ENCODE measurements at places on chromosomes 5 and 9.

- no peak for DNase-seq
Observed at GRCh38 chr9:23551311-23551721, 274.7 kb downstream of the ELAVL2 start.

DNA sequence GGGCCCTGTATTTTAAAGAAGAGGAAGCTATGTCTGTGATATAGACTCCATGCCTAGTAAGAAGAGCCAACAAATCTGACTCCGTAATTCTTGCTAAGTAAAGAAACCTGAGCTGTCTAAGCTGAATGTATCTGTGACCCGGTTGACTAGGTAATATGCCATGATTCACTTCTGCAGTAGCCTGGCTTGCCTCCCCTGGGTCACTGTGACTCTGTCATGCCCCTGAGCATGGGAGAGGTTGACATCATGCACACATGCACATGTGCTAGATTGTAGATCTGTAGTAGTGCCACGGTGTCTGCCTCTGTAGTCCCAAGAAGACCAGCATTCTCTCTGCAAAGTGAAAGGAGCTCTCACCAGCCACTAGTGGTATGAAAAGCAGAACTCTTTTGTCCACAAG, 9.1 kb downstream of the SLC22A5 start:
- DNase-seq: no peak

- DNase-seq: no peak
Observed at GRCh38 chr5:65989158-65989557, 62.8 kb downstream of the ERBIN start.

DNA sequence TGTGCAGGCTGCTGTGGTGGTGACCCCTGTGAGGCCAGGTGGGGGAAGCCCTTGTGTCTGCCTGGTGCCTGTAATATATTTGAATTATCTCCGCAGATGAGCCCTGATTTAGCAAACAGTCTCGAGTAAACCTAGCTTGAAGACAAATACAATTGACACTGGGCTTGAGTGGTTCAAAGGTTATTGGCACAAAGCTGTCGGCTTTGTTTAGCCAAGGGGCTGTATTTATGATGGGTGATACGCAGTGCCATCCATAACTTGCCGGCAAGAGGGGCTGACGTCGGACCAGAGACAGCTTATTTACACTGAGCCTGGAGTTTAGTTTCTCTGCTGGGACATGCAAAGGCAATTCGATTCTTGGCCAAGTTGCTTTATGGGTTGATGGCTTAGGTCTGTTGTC, 20.0 kb upstream of the PITX1 start:
- no peak for DNase-seq

DNA sequence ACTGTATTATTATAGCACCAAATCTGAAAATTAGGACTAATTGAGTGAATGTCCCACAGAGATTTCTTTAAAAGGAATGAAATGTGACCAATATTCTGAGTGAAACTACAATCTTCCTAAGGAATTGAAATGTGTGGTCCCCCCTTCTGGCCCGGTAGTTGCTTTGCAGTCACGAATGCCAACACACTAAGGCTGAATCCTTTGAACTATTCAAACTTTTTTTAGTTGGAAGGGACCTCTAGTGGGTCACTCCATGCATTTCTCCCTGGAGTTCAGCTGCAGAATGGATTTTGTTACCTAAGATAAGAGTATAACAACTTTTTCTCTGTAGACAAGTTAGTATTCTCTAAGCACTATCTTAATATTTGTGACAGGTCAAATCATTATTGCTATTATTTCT, 2.8 kb downstream of the CDH6 start:
- DNase-seq: no peak

DNA sequence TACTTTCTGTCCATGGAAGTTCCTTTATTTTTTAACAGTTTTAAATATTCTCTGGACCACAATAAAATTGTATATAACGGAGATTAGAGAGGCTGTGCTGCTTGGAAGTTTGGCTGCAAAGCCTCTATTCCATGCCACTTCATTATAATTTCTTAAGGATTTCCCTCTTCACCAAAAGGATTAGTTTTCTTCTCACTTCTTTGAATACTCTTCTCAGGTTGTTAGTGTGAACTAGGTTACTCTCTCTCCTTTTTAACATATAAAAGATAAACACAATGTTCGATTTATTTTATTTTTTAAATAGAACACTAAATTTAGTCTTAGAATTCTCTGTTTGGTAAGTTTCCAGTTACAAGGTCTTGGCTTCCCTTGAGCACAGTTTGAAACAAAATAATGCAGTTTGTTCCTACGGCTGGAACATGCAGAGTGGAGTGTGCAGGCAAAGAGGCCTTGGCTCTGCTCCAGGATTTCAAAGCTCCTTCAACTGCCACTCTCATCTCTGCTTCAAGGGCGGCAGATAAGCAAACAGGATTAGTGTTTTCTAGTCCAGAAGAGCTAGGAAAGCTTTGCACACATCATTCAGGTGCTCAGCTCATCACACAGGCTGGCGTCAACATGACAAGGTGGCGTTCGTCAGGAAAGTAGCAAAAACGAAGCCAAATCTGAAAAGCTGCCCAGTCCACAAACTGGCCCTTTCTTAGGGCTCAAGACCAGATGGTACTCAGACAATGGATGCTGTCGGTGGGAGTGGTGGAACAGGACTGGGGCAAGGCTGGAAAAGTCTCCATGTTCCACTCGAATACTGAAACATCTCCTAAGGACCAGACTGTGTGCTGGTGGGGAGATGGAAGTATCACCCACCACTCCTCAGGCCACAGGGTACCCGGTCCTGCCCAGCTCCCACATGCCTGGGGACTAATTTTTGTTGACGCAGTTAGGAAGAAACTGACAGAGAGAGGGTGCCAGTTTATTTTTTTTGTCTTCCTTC, 286.6 kb downstream of the CRB2 start:
- DNase-seq: no peak

DNA sequence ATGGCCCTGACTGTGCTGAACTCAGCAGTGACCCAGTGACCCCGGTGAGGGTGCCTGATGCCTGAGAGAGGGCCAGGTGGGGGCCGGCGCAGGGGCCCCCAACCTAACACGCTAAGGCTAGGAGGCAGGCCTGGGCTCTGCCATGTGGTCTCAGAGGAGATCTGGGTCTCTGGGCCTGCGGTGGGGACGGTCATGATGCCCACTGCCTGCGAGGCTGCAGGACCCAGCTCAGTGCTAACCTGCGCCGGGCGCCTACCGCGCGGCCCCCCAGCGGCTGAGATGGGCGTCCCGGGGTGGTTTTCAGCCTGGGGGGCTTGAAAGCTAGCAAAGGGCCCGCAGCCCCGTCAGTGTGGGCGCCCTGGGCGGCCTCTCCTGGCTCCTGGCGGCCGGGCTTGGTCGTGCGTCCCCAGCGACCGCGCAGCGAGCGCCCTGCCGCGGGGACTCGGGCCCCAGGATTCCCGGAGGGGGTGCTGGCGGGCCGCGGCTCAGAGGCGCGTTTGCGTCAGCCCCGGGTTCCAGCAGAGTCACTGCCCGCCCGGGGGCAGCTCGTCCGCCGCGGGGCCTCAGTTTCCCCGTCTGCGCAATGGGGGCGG, 2.5 kb downstream of the EGFL7 start:
- no peak for DNase-seq

GRCh38 chr9:99678566-99678965, 143.1 kb upstream of the NR4A3 start:
- no peak for DNase-seq

GRCh38 chr5:116626945-116627679, 52.5 kb upstream of the SEMA6A start:
- no peak for DNase-seq

DNA sequence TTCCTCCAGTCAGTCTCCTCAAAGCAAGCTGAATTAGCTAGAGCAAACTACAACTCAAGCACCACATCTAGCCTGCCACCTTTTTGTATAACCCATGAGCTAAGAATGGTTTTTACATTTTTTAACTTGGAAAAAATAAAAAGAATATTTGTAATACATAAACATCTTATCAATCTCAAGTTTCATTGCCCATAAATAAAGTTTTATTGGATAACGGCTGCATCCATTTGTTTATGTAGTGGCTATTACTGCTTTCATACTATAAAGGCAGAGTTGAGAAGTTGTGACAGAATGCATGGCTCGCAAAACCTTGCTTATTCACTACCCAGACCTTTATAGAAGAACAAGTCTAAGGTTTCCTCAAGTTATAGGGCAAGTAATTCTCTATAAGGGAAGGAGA, 95.7 kb downstream of the ELAVL2 start:
- no peak for DNase-seq

DNA sequence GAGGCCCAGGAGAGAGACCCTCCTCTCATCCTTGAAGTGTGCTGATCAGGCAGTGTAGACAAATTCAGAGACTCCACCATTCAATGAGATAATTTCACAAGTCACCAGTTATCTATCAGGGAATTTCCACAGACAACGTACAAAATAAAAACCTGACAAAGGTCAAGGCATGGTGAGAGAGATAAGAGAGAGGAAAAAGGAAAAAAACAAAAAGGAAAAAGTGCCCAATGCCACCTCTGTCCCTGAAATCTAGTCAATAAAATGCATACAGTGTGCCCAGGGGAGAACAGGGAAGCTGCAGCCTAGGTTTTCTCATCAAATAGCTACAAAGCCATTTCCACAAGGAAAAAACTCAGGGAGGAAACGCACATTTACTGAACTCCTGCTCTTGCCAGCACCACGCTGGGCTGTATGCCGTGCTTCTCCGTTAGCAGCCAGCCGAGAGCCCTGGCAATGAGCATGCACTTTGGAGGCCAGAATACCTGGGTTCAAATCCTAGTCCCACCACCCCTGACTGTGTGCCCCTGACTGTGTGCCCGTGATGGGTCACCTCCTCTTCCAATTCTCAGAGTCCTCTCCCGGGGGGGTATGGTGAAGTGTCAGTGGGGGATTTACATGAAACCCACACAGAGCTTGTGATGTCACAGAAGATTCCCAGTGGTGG, 11.6 kb downstream of the WHRN start:
- DNase-seq: no peak

DNA sequence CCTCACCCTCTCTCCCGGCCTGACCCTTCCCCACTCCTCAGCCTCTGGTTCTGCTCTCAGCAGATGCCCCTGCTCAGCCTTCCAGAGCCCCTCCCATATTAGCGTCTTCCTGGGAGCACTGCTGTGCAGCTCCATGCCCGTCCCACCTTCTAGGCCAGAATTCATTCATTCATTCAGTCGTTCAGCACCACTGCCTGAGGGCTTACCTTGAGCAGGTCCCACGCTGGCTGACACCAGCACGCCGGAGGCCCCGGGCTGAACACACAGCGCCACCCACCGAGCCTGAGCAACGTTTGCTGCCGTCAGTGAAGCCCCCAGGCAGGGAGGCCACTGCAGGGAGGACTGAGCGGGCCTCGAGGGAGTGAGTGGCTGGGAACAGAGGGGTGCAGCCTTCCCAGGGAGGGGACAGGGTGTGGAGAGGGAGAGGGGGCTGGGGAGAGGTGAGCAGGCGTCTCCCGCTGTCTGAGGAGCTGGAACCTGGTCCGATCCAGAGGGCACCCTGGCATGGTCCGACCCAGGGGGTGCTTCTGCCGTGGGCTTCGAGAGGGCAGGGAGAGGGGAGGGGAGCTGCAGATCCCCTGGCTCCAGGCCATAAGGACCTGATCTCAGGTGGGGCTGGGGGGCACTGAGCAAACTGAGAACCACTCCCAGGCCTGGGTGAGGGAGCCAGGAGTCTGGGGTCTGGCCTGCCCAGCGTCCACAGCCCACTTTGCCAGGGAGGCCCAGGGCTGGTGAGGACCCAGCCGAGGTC, 98.8 kb upstream of the RAPGEF1 start:
- no peak for DNase-seq

- DNase-seq: no peak
Observed at GRCh38 chr9:98218562-98219363, 26.3 kb upstream of the CORO2A start.

DNA sequence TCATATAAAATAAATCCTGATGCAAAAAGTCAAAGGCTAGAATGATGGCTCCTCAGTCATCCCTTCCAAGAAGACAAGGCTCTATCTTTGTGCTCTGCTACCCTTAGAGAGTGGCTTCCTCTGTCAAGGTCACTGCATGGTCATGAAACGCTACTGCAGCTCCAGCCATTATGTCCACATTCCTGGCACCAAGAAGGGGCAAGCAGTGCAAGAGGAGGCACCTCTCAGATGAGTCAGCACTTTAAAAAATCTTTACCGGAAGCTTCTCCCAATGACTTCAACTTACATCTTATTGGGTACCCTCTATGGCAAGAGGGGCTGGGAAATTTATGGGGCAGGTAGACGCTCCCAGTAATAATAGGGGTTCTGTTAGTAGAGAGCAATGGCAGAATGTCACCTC, 129.5 kb upstream of the CPEB4 start:
- DNase-seq: no peak

- DNase-seq: no peak
Observed at GRCh38 chr5:146051678-146052077, 53.7 kb downstream of the PLAC8L1 start.

DNA sequence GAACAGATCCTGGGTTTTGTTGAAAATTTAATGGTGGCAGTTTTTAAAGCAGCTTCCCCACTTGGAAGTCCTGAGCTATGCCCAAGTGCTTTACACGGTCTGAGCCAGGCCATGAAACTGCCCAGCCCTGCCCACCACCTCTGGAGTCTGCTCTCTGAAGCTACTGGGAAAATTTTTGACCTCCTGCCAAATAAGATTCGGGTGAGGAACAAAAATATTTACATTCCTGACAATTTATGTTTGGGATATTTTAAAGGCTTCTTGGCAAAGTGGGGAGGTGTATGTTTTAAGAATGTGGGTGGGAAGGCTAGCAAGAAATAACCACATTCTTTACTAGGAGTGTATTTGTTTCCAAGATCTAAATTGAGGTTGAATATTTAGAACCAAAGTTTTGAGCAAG, 50.0 kb downstream of the HACD4 start:
- DNase-seq: no peak

DNA sequence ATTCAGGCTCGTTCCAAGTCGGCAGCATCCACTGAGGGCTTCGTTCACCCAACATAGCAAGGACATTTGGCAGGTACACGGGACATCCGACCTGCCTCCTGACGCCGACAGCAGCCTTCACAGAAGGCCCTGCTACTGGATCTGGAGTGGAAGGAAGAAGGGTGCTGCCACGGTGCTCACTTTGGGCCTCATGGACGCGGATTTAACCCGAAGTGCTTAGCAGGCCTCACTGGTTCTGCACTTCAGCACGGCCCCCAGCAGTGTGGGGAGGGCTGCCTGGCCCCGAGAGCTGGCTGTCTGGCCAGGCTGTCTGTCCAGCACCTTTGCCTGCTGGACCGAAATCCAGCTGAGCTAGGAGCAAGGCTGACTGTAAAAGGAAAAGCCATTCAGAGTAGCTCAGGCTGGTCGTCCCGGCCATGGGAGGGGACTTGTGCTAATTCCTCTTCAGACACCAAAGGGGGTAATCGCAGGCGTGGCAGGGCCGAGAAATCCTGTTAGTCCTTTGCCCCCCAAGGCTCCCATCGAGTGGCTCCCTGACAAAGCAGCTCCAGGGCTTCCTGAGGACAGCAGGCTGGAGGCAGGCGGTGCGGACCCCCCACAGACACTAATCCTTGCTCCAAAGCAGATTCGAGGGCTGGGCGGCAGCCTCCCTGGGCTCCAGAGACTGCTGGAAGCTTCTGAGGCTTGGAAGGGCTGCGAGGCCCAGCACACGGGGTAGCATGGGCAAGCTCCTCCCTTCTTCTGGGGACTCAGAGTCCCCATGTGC, 11.1 kb upstream of the RXRA start:
- DNase-seq: no peak

DNA sequence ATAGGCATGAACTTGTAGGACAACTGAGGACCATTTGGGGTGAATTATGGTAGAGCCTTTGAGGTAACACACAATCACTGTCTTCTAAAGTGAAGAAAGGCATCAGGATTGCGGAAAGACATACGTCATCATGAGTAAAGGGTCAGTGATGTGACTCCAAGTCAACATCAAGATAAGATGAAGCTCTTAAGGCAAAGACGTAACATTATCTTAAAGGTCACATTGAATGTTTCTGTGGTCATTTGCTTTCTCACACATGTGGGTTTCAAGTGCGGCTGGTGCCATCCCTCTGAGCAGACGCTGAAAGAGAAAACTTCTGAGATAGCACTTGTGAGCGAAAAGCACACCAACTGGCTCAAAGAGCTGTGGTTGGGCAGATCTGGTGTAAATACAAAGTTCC, 63.3 kb upstream of the GRAMD2B start:
- DNase-seq: no peak

All from stimulated activated CD8-positive, alpha-beta memory T cell treated with anti-CD3 and anti-CD28 coated beads, Interleukin-12 subunit alpha, Interleukin-12 subunit beta, amount 100 ng/mL, for 1 hour (primary cell).